ENCODE measurements at places on chromosomes 2 and 18.

- no peak for DNase-seq
Measured at GRCh38 chr2:47616506-47616905, 166.4 kb upstream of the MSH6 start.

GRCh38 chr2:1516798-1517060 is 103.5 kb downstream of the TPO start:
- no peak for DNase-seq

- peak; percentile 75 for DNase-seq
Measured at GRCh38 chr18:58180738-58181353, 136.8 kb downstream of the NEDD4L start.

DNA sequence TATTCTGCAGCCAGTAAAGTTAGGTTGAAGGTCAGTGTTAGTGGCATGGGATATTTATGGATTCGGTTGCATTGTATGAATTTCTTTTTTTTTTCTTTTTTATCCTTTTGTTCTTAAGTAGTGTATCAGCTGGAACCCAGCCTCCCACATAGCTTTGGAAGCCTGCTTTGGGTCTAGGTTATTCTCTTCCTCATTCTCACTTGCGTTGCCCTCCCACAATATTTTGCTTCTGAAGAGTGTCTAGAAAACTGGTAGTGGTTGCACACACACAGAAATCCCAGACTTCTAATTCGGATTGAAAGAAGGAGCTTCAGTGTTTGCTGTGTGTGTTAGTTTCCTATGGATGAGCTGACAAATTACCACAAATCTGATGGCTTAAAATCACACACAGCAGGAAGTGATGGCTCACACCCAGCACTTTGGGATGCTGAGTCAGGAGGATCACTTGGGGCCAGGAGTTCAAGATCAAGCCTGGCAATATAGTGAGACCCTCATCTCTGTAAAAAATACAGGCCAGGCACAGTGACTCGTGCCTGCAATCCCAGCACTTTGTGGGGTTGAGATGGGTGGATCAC is 104.8 kb downstream of the ARL4C start:
- no peak for DNase-seq

- DNase-seq: no peak
Measured at GRCh38 chr2:94947097-94948016, 76.1 kb downstream of the TEKT4 start.
